ENCODE measurements at places on chromosomes 13 and 19. TPM values are rescaled to one million over a fixed set of nuclear protein-coding genes. Genes with fewer than 3 reads are reported as not detected.

GRCh38 chr13:44307255-44307654 lies 66.4 kb upstream of the SERP2 start:
- no peak for DNase-seq

KCNK6 gene
- polyA plus RNA-seq, result 5.1 TPM

SPACA4 gene
- 0.32 TPM for polyA plus RNA-seq

ZNF571 gene
- polyA plus RNA-seq, result 11.6 TPM

IFT88 gene
- 32.4 TPM for polyA plus RNA-seq

CYP2A6 gene
- polyA plus RNA-seq, result 0.87 TPM

Measured in right lung (tissue), 10 donors.